ENCODE measurements at places on chromosomes 6 and 20.
A peak's percentile ranks its signal among the peaks of the same experiment; 100 is the strongest.

DNA sequence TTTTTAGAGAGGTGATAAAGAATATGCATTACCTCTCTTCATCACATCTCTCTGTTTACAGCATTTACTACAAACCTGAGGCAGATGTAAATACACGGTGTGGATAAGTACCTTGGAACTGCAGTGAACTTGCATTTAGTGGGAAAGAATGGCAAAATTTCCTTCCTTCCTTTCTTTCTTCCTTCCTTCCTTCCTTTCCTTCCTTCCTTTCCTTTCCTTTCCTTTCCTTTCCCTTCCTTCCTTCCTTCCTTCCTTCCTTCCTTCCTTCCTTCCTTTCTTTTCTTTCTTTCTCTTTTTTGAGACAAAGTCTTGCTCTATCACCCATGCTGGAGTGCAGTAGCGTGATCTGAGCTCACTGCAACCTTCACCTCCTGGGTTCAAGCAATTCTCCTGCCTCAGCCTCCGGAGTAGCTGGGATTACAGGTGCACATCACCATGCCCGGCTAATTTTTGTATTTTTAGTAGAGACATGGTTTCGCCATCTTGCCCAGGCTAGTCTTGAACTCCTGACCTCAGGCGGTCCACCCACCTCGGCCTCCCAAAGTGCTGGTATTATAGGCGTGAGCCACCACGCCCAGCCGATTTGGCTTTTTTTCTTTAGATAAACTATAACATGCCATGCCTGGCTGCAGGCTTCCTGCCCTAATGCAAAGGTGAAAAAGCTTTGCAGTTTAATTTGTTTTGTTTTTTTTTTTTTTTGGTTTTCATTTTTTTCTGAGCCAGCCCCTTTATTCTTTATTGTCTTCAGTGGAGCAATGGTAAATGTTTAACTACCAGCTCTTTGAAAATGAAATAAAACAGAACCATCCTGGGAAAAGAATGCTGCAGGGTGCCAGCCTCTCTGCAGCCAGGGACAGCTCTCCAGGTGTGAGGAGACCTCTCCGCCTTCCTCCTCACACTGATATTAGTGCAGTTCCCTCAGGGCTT lies 64.2 kb upstream of the NEDD9 start:
- peak; percentile 34 for DNase-seq

- DNase-seq: peak; percentile 65
Observed at GRCh38 chr6:2542858-2543218, 207.9 kb downstream of the MYLK4 start.

DNA sequence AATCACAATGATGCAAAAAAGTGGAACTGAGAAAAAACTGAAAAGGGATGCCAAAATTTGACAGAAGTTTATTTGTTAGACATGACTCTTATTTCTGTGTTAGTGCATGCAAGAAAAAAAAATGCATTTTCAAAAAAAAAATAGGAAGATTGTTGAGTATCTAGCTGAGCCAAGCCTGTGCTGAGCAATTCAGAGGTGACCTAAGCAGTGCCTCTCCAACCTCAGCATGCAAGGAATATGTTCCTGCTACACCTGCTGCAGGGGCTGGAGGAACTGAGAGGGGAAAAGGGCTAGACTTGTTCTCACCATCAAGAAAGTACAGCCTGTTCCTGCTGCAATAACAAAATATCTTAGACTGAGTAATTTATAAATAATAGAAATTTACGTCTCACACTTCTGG lies 24.0 kb downstream of the BPIFA2 start:
- no peak for DNase-seq

GRCh38 chr20:62087227-62087626 lies 21.5 kb upstream of the TAF4 start:
- DNase-seq: no peak
